Renal cortical epithelial cell (primary cell): ENCODE measurements at places on chromosomes 12 and 14.

- no peak for DNase-seq
These were observed 10.8 kb downstream of the TMEM179 start for GRCh38 chr14:104593710-104594136.

DNA sequence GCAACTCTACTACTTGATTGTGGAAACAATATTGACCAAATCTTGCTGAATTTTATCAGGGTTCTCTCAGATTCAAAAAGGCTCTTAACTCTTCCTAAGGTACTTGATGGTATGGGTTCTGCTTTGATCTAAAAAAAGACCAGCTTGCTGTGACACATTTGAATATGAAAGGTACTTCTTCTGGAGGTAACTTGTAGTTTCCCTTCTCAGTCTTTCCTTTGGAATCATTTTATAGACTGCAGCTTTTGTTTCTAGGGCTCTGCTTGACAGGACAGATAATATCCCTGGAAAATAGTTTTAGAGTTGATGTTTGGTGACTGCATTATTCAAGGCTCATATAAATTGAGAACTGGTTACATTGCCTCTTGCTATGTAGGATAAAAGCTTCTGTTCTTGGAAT, 251.9 kb downstream of the FUT8 start:
- no peak for DNase-seq

DNA sequence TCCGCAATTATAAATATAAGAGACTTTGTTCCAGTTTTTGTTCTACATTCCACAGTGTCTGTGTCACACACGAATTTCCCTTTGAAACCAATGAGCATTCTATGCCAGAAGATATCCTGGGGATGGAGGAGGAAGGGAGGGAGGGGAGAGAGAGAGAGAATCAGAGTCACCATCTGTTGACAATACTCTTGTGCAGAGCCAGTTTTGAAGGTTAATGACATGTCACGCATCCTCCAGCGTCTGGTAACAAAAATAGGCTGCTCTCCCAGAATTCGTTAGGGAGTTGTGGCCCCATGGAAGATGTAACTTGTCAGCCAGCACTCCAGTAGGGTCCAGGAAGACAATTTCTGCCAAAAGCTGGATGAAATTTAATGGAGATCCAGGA, 213.5 kb upstream of the KRR1 start:
- DNase-seq = peak; percentile 35

DNA sequence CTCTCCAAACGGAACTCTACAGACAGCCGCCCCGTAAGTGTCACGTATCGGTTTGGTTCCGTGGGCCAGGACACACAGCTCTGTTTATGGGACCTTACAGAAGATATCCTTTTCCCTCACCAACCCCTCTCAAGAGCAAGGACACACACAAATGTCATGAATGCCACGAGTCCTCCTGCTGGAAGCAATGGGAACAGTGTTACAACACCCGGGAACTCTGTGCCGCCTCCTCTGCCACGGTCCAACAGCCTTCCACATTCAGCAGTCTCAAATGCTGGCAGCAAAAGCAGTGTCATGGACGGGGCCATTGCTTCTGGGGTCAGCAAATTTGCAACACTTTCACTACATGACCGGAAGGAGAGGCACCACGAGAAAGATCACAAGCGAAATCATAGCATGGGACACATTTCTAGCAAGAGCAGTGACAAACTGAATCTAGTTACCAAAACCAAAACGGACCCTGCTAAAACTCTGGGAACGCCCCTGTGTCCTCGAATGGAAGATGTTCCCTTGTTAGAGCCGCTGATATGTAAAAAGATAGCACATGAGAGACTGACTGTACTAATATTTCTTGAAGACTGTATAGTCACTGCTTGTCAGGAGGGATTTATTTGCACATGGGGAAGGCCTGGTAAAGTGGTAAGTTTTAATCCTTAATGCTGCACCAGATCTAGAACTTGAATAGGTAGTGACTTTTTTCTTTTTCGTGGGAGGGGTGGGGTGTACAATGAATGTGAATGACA, 69.7 kb downstream of the WDR20 start:
- peak; percentile 79 for DNase-seq

DNA sequence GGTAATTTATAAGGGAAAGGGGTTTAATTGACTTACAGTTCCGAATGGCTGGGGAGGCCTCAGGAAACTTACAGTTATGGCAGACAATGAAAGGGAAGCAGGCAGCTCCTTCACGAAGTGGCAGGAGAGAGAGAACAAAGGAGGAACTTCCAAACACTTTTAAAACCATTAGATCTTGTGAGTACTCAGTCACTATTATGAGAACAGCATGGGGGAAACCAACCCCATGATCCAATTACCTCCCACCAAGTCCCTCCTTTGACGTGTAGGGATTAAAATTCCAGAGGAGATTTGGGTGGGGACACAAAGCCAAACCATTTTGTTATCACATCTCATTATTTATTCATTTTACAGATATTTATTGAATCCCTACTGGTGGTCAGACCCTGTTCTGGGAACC, 822.8 kb downstream of the GALC start:
- DNase-seq = no peak

- DNase-seq = no peak
These were observed 191.7 kb upstream of the GSC start for GRCh38 chr14:94961386-94962165.

DNA sequence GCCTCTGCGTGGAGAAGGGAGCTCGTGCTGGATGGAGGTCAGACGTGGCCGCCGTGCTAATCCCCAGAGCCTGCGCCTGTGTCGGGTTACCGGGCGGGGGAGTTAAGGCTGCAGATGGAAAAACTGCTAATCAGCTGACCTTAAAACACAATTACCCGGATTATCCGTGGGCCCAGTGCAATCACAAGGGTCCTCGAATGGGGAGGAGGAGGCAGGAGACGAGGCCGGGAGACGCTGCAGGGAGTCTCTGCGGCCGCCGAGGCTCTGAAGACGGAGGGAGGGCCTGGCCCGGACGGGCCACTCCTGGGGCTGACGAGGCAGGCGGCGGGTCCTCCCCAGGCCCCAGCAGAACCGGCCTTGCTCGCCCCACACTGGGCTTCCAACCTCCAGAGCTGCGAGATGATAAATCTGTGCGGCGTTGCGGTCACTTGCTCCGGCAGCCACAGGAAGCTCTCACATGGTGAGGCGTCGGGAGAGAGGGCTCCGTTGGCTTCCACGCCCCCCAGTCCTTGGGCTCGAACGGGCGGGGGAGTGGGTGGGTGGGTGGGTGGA, 32.9 kb upstream of the FBRSL1 start:
- no peak for DNase-seq

DNA sequence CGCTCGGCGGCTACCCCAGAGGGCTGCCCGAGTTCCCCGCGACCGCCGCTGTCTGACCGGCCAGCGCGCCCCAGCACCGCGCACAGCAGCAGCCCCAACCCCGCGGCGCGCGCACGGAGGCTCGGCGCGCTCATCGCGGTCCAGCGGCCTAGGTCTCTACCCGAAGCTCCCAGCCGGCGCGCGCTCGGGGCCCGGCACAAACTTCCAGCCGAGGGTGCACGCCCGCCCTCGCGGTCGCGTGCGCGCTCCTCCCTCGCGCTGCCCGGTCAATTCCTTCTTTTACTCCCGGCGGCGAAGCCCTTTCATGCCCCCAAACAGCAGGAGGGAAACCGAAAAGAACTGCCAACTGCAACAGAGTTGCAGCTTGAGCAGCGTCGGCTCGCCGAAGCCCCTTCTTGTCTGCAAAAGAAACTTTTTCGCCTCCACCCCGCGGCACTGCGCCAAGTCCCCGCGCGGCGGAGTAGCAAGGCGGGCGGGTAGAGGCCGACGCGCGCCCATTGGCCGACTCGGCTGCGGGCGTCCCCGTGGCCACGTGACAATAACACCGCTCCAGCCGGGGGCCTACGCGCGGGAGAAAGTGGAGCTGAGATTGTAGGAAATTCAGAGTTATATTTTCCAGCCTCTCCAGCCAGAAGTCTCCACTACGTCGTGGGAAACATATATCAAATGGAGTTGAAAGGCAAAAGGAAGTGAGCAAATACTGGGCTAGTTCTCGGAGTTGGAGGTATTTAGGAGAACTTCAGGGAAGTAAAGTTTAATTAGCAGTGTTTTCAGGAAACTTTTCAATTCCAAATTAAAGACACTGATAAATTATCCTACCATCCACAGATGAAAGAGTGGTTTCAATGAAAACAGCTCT, at the start of gene LRIG3:
TSS of gene LRIG3 (minus strand) at position 403 of the 859 bp plus-strand sequence. CDS start at position 134, 269 bp downstream.
- DNase-seq = peak; percentile 63

DNA sequence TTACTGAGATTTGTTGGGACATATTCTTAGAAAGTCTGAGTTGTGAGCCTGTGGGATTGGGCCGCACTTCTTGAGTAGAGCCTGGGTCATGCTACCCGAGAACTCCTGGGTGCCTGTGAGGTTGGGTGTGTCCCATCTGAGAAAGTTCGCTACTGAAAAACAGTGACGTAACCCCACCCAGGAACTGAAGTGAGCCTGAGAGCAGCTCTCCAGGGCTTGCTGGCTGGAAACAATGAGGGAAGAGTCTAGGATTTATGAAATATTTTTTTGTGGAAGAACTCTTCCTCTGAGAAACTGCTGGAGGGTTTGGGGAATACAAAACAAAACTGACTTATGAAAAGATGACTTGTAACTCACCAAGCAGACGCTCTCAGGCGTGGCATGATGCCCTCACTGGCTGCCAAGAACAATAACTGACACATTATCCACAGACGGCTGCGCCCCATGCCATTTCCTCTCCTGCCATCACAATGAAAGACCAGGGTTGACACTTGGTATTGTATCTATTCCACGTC, 69.2 kb downstream of the RASSF3 start:
- DNase-seq = peak; percentile 73

DNA sequence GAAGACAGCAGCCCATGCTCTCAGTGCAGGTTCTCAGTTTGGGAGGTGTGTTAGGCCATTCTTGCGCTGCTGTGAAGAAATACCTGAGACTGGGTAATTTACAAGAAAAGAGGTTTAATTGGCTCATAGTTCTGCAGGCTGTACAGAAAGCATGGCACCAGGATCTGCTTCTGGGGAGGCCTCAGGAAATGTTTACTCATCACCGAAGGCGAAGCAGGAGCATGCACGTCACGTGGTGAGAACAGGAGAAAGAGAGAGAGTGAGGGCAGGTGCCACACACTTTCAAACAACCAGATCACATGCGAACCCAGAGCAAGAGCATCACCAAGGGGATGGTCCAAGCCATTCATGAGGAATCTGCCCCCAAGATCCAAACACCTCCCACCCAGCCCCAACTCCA, 9.0 kb upstream of the LRP6 start:
- no peak for DNase-seq

DNA sequence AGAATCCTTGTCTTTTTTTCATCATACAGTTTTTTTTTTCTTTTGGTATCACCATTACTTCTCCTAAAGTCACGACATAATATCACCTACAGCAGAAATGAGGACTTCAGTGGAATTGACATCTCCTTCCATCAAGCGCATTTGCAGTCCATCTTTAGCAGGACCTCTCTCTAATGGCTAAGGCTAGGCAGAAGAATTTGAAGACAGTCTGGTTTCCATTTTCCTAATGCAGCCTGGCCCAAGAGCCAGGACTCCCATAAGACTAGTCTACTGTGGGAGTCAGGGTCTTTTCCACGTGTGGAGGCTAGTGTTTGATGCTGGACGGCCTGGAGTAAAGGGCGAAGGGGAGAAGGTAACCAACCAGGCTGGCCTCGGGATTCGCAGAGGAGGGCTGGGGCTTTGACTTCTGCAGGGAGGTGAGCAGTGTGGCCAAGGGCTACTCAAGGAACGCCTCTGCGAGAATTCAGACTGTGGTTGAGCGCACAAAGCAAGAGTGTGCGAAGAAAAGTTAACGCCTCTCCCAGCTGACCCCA, 769 bp upstream of the ZNF740 start:
- no peak for DNase-seq

DNA sequence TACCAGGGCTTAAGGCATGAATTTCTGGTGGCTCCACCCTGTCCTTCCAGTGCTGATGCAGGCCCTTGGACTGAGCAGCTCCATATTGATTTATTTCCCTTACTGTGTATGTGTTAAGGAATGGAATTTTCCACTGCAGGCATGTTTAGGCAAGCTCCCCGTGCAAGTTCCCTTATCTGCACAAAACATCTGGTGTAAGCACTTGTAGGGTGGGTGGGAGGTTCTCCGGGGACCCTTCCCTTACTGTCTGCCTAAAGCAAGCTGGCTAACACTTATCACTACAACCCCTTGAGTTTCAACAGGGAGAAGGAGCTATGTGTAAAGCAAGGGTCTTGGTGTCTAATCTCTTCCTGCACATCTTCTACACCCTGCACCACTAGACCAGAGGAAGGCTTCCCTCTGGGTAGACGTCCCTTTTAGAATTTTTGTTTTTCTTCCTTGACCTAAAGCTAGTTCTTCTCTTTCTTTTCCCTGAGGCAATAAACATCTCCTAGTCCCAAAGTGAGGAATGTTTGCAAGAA, 22.0 kb upstream of the DRAM1 start:
- no peak for DNase-seq

- no peak for DNase-seq
These were observed 122.9 kb downstream of the PRKCH start for GRCh38 chr14:61444215-61444768.

DNA sequence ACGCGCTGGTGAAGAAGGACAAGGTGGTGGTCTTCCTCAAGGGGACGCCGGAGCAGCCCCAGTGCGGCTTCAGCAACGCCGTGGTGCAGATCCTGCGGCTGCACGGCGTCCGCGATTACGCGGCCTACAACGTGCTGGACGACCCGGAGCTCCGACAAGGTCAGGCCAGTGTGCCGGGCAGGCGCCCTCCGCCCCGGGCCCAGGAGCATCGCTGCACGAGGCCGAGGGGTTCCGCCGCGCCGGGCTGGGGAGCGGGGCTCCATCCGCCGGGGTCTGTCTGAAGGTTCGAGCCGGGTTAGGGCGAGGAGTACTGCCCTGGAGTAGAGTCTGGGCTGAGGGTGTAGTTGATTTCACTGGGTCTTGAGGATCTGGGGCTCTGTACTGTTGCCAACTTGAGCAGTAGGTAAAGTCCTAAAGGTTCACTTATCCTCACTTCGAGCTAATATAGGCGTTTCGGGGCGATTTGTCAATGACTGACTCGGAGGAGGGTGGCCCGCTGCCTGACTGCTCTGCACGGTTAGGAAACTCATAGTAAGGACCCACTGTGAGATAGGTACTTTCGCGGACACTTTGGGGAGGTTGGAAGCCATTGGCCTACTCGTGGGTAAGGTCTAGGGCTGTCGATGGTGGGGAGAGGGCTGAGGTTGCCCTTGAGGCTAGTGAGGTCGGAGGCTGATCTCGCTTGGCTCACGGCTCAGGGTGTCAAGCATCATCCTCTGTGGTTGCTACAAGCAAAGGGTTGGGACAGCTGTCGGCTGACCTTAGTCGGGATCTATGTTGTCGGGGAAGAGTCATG, 574 bp downstream of the GLRX5 start:
- no peak for DNase-seq

- peak; percentile 52 for DNase-seq
These were observed 783 bp downstream of the CORO1C start for GRCh38 chr12:108730365-108731104.

DNA sequence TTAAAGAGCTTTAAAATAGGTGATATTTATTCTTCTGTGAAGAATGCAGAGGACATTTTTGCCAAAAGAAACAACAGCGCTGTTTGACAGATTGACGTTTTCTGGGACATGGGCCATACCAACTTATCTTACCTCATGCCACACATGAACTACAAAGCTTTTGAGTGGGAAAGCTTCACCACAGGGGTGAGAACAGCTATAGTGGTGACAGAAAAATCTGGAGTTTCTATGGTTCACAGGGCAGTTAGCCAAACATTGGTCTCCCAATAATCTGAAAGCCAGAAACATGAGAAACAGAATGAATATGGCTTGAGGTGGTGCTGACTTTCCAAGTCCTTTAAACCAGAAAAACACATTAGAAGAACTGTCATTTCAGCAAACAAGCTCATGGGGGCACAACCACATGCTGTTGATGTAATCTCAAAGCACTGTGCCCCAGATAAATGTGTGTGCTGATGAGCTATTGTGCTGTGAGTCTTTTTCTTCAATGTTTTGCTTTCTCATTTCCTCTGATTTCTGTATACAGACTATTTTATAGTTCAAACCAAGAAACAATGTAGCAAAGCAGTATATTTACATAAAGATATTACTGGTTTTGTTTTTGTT, 905.4 kb downstream of the SLC16A7 start:
- DNase-seq = no peak
